ENCODE measurements at places on chromosomes 2 and 18.

DNA sequence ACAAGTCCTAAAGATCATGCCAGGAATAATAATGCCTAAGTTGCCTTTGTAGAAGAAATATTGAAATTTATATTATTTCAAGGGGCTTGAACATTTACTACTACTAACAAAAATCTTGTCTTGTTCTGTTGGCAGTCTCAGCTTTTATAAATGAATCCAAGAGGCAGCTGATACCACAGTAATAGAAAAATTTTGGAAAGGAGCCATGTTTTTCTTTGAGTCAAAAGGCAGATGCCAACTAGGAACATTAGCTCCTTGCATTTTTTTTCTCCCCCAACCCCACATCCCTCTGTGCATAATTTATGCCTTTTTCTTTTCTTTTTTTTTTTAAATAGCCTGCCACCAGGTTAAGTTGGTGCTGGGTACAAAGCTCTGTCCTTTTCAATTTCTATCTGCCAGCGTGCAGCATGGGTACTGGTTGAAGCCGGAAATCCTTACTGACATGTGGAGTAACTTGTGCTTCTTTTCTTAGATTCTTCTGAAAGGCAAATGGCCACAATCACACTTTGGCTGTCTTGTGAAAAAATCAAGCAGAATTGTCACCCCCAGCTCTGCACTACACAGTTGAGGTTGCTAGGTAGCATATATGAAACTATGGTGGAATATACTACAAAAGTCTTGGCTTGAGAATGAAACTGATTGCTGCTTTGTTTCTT, 98.8 kb downstream of the RHBDD1 start:
- no peak for DNase-seq

DNA sequence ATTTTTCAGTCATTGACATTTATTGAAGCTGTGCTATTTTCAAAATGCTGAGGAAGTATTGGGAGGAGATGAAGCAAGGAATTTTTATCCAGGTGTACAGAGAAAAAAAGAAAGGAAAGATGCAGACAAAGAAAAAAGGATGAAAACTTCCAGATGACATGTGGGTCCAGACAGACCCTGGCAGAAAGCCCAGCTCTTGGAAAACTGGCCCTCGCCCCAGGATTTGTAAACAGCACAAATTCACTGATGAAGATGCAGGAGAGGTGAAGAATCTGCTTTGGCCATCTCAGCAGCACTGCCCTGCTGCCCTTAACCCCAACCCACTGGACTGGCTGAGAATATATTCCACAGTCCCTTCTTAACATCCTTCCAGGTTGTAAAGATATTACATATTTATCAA, 12.5 kb downstream of the TACR1 start:
- no peak for DNase-seq

DNA sequence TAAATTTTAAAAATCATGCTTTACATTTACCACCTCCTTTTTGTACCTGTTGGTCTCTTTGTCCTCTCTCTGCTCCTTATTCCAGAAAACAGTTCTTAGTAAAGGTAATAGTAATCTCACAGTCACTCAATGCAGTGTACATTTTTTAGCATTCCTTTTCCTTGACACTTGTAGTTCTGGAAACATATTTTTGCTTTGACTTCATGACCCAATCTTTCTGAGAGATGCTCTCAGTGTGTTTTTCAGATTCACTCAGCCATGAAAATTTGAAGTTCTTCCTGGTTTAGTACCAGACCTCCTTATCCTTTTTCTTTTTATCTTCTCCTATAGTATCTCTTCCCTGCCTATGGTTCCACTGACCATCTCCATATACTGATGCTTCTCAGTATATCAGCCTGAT, 747.5 kb upstream of the ZEB2 start:
- no peak for DNase-seq

DNA sequence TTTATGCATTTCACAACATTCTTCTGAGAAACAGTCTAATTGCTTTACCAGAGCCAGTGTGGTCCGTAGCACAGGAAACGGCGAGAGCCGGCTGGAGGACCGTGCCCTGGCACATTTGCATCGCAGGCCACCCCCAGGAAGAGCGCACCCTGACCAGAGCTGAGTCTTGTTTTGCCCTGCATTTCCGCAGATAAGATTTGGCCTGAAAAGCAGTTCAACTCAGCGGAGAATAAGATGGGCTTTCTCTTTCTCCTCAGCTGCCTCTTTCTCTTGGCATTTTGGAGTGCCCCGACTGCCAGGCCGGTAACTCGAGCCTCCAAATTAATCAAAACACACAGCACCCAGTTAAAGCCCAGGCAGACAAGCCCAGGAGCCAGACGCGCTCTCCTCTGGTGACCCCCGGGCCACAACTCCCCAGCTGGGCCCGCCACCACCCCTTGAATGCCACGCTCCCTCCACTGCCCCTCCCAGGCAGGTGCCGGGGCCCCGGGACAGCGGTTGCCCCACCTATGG, 464 bp downstream of the COL4A4 start:
- DNase-seq, result no peak

GRCh38 chr2:241894056-241894641, 24.6 kb downstream of the RTP5 start:
- DNase-seq, result no peak

DNA sequence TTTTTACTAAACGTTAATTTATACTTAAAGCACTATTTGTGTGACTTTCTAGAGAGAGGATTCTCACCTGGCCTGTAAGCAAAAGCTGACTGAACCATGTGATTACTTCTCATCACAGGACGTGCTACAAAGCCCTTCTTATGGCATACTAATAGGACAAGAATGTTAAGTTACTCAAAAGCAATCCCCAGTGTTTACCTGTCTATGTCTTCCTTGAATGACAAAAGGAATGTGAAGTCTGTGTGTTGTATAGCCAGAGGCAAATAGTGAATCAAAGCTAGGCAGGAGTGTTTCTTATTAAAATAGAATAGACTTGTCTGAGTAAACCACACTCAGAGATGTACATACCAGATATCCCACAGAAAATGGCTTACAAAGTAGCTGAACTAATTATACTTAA, 1465.5 kb downstream of the SUCLG1 start:
- DNase-seq, result no peak

GRCh38 chr2:15146960-15147359, 414.2 kb downstream of the NBAS start:
- no peak for DNase-seq

DNA sequence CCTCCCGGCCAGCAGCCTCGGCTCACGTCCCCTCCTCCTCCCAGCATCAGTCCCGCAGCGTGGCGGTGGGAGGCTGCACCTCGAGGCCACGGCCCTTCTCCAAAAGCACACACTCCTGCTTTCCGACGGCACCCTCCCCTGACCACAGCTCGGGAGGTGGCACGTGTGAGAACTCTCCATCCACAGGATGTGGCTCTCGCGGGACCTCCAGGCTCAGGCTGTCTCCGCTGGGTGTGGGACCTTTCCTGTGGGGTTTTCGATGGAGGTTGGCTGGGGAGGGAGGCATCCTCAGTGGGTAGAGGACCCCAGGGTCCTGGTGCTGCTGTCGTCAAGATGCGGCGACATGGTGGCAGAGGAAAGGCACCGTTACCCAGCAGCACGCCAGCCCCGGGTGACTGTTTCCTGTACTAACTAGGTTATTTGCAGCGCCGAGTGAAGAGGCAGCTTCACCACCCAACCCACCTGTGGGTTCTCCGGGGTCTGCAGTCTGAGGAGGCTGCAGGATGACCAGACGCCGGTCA, 42.8 kb upstream of the KCNG2 start:
- no peak for DNase-seq
